ENCODE measurements at places on chromosomes 2 and 18. TPM values are rescaled to one million over a fixed set of nuclear protein-coding genes. Genes with fewer than 3 reads are reported as not detected.
A peak's percentile ranks its signal among the peaks of the same experiment; 100 is the strongest.

GRCh38 chr2:67880291-67880761, 182.5 kb downstream of the C1D start:
- peak; percentile 75 for DNase-seq

DNA sequence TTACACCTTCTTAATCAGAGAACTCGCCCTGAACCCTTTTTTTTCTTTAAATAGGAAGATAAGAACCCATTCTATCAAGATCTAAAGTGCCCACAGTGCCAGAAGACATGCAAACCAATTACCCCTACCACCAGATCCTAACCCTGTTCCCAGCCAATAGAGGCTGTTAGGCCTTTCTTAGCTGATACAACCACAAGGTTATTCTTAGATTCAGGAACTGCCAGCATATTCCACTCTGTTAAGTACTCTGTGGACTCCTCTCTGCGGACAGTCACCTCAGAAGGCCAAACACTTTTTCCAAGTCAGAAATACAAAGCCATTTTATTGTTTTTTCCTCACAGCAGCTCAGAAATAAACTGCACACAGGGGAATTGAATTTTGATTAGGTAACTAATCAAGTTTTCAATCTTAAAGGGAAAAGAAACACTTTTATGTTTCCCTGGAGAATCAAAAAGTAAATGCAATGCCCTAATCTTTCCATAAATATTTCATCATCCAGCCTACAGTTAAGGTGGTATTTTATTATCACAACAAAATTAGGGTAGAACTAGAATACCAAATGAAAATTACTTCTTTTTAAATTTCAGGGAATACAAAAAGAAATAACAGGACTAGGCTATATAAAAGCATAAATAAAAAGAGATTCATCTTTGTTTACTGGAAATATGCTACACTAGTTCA, 111.4 kb downstream of the NBAS start:
- DNase-seq = no peak

Gene FAP
- polyA plus RNA-seq = 23.5 TPM

Gene PRADC1
- 25.9 TPM for polyA plus RNA-seq

All from aorta (tissue), 5 donors.